Peyer's patch (tissue), 4 donors: ENCODE measurements at places on chromosomes 16 and 17. TPM values are rescaled to one million over a fixed set of nuclear protein-coding genes. Genes with fewer than 3 reads are reported as not detected.

GRCh38 chr17:8477715-8478441, 42.2 kb downstream of the NDEL1 start:
- no peak for DNase-seq

DNA sequence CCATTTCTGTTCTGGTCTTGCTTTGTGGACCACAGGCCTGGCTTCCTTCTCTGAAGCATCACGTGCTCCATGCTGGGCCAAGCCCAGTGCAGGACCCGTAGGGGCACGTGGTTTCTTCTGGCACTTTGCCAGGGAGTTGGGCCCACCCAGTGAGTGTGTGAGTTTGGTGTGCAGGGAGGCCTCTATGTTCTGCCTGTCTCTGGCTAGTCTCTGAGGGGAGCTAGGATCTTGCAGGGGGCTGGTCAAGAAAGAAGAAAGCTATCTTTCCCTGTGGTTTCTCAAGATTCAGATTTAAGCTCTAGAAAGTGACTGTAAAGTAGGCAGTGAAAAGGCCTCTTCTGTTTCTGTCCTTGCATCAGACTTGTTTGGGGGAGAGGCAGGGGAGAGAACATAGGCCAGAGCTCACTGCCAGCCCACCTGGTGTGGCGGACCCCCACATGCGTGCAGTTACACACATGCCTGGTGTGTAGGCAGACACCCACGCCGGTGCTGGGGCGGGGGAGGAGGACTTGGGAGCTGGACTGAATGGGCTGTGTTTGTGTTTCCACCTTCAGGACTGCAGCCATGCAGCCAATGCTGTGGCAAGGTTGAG, 11.8 kb downstream of the LASP1 start:
- DNase-seq = peak; percentile 69

DNA sequence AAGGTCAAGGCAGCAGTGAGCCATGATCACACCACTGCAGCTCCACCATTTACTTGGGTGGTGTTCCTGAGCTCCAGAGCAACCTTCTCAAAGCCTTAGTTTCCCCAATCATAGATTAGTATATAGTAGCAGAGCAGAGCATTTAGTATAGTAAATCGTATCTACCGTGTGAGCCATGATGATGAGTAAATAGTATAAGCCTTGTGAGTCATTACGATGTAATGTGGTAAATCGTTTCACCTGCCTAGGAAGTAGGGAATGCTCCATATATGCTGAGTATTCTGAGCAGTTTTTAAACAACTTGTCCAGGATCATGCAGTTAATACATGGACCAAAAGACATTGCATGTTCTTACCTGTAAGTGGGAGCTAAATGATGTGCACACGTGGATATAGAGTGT, 66.4 kb downstream of the SCNN1B start:
- no peak for DNase-seq

DNA sequence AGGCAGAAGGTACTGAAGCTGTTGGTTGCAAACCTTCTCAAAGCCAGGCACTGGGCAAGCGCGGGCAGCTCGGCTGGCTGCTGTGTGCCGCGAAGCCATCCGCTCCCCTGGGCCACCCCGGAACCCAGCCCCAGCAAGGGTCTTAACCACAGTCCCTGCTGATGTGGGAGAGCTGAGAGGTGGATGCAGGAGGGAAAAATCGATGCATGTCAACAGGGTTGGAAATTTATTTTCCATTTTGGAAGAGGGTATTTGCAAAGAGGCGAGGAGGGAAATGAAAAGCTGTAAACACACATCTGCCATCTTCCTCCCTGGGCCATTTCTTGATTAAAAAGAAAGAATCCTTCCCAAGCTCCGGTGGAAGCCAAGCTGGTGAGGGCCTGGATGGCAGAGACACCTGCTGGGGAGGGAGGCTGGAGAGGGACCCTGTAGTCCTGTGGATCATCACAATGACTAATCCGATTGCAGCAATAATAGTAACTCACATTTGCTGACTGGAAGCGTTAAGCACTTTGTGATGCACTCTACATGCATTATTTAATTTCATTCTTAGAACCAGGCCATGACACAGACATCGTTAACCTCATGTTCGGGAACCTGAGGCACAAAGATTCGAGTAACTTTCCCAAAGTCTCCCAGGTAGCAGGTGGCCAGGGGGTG, 13.9 kb upstream of the TBX2 start:
- peak; percentile 35 for DNase-seq

DNA sequence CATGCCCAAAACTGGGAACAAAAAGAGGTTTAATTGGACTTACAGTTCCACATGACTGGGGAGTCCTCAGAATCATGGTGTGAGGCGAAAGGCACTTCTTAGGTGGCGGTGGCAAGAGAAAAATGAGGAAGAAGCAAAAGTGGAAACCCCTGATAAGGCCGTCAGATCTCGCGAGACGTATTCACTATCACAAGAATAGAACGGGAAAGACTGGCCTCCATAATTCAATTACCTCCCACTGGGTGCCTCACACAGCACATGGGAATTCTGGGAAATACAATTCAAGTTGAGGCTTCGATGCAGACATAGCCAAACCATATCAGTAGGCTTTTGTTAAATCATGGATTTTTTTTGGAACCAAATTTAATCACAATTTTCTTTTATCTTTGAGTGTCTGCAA, 24.4 kb downstream of the RBL2 start:
- DNase-seq = no peak

DNA sequence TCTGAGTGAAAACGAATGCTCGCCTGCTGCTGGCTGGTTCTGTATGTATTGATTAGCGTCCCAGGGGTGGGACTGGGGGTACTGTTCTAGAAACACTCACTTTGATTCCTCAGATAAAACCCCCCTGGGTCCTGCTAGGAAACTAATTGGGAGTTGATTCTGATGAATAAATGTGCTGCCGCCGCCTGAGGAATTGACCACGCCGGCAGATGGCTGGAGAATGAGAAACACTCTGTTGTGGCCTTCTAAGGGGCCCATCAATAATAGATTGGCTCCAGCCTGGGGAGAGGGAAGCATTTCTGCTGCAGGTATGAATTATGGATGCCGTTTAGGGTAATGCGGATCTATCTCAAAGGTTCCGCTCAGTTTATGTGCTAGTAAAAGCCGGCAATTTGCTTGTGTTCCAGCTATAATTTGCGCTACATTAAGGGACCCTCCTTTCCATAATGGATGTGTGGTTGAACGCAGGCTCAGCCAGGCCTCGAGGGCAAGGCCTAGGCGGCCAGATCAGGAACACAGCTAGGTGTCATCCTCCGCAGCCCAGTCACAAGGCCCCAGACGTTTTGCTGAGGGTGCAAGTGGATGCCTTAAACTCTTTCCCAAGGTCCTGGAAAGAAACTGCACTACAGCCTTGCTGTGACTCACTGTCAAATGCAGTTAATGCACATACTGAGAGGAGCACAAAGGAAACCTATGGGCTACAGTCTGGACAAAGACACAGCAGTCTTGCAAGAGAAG, 132.2 kb upstream of the HS3ST2 start:
- no peak for DNase-seq

GRCh38 chr17:64148699-64149098, 18.8 kb upstream of the ERN1 start:
- no peak for DNase-seq

- no peak for DNase-seq
Measured at GRCh38 chr17:61057257-61057656, 342.4 kb upstream of the TBX2 start.

DNA sequence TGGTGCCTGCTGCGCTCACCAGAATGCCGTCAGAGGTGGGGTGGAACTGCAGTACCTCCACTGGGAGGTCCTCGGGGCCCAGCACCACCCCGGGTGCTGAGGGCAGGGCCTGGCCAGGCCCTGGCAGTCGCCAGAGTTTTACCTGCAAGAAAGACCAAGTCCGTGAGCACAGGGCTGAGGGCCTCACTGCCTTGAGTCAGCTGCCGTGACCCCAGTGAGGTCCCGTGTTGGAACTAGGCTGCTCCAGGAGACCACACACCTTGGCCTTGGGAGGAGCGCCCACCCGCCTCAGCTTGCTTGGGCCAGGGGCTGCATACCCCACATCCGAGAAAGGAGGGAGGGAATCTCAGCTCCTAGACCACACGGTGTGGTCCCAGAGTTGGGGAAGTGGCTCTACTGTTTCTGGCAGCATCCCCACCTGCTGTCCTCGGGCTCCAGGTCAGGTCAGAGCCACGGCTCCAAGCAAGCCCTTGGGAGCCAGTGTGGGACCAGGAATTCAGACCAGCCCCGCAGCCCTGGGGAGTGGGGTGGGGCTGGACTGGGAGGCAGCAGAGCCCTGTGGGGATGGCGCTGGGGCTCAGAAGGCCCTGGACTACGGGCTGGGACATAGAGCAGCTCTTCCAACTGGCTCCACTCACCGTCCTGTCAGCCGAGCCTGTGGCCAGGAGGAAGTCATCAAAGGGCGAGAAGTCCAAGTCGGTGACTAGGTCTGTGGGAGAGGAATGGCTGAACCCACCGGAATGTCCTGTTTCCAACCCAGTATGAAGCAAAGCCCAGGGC, 8.7 kb downstream of the CORO7 start:
- DNase-seq = no peak

- no peak for DNase-seq
Measured at GRCh38 chr16:23088018-23088417, 61.2 kb downstream of the USP31 start.

GRCh38 chr16:68267612-68268405, 3.5 kb downstream of the SLC7A6 start:
- DNase-seq = no peak

DNA sequence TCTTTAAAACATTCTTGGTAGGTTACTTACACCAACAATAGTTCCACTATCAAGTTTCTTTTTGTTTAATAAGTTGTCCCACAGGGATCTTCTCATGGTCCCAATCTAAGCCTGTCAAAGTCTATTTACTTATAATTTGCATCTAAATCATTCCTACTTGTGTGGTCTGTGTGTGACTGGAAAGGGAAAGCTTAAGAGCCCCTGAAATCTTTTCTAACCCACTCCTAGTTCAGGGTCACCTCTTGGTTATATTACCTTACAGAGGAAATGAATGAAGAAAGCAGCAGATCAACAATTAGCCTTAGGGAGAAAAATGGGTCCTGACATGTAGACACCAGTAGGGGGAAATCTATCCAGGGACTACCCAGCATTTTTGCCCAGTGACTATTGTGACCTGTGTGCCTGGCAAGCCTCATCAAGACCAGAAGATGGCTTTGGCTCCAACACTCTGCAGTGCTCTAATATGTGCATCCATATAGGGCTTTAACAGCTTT, 110.4 kb upstream of the HAS3 start:
- peak; percentile 47 for DNase-seq

DNA sequence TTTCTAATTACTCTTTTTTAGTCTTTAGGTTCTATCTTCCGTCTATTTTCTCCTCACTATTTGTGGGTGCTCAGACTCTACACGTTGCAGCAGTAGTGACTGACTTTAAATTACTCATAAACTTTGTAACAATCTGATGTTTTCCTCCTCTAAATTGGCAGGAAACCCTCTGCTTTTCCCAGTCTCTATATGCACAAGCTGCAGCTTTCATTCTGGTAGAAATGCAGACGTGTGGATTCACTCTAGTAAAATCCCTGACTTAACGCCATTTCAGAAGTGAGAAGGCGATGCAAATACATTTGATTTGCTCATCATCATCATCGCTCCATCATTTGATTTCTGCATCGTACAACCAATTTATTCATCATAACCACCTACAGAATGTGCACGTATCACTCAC, 561.0 kb upstream of the ZFHX3 start:
- no peak for DNase-seq

GRCh38 chr16:86059253-86060171, 160.6 kb downstream of the IRF8 start:
- DNase-seq = peak; percentile 44

- no peak for DNase-seq
Measured at GRCh38 chr16:3673201-3673600, 18.7 kb downstream of the DNASE1 start.

GRCh38 chr17:76252040-76252954, 12.0 kb upstream of the RNF157 start:
- peak; percentile 60 for DNase-seq

GRCh38 chr17:2172077-2172851, 117.4 kb downstream of the HIC1 start:
- no peak for DNase-seq

DNA sequence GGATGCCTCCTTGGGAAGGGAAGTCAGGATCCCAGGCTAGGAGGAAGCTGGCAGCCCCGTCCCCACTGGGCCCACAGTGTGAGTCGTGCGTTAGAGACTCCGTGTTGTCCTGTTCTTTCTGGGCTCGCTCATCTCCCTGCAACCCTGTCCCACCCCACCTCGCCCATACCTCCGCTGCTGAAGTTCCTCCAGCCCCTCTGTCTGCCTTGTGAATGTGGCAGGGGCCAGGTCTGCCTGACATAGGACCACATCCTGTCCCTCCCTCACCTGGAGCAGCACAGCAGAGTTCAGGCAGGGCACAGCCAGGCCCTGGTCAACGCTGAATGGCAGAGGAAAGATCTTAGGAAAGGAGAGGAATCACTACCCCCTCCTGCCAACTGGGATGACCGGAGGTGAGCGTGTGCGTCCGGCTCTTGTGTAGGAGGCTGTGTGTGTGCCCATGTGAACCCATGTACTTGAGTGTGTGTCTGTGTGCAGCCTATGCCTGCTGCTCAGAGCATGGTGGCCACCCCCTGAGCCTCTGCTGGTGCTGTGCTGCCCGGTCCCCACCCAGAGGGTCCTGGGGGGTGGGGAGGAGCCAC, 12.8 kb downstream of the KCNJ18 start:
- DNase-seq = peak; percentile 43

DNA sequence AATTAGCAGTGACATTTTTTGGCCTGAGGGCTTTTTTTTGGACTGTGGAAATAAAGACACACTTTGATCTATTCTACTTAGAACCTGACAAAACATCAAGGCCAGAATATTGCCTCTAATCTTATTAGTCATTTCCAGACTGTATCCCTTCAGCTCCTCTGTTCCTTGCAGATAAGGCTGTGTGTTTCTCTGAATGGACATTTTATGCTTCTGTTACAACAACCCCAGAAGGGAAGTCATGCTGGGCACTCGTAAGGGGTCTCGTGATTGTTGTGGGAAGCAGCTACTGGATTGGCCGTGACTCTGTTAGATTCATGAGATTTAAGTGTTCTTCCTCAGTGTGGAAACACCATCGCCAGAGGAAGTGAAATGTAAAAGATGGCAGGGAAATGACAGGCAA, 31.6 kb upstream of the HS3ST2 start:
- no peak for DNase-seq

DNA sequence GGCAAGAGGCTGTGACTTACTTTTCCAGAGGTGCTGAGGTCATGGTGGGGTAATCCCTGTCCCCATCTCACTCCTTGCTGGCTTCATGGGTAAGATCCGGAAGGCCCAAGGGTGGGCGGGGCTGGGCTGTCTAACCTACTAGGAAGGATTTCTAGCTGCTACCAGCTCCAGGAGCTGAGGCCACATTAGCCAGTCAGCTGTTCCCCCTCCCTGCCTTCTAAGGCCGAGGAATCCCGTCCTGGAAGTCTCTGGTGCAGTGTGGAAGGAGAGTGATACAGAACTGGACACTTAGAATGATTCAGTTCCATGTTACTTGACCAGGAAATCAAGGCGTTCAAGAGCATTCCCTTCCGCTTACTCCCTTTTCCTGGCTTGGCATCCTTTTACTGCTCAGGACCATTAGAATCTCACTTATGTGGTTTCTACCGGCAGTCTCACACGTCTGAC, 8.9 kb downstream of the GNGT2 start:
- no peak for DNase-seq

GRCh38 chr17:55983096-55983495, 170.2 kb upstream of the ANKFN1 start:
- no peak for DNase-seq

- DNase-seq = no peak
Measured at GRCh38 chr16:82454152-82454551, 172.6 kb upstream of the CDH13 start.

Gene CDH3
- 1.8 TPM for total RNA-seq

Gene HOXB9
- total RNA-seq = 47.5 TPM

Gene IL34
- total RNA-seq = 2.0 TPM

Gene NPTX1
- total RNA-seq = not detected

Gene CDRT15
- not detected for total RNA-seq

Gene CLEC19A
- total RNA-seq = not detected

Gene SLC5A11
- total RNA-seq = 104 TPM

Gene TVP23C
- total RNA-seq = 53.2 TPM
